MM.1S (cell line): ENCODE measurements at places on chromosomes 13 and 19.

GRCh38 chr19:40139533-40140287, 49.0 kb upstream of the ZNF780A start:
- H3K36me3 ChIP-seq, result no peaks in the 10 kb centered on the region; the same call in 1 of the 2 replicates
- H3K27me3 ChIP-seq, result no peaks in the 10 kb centered on the region
- H3K4me3 ChIP-seq, result no peak overlapping the region
- H3K27ac ChIP-seq, result no peak overlapping the region

- DNase-seq, result no peak
- H3K27me3 ChIP-seq, result no peaks in the 10 kb centered on the region
- H3K36me3 ChIP-seq, result no peaks in the 10 kb centered on the region
- H3K4me1 ChIP-seq, result no peaks in the 10 kb centered on the region
- H3K4me3 ChIP-seq, result no peak overlapping the region
Measured at GRCh38 chr13:26709461-26709860, 51.1 kb downstream of the GPR12 start.

DNA sequence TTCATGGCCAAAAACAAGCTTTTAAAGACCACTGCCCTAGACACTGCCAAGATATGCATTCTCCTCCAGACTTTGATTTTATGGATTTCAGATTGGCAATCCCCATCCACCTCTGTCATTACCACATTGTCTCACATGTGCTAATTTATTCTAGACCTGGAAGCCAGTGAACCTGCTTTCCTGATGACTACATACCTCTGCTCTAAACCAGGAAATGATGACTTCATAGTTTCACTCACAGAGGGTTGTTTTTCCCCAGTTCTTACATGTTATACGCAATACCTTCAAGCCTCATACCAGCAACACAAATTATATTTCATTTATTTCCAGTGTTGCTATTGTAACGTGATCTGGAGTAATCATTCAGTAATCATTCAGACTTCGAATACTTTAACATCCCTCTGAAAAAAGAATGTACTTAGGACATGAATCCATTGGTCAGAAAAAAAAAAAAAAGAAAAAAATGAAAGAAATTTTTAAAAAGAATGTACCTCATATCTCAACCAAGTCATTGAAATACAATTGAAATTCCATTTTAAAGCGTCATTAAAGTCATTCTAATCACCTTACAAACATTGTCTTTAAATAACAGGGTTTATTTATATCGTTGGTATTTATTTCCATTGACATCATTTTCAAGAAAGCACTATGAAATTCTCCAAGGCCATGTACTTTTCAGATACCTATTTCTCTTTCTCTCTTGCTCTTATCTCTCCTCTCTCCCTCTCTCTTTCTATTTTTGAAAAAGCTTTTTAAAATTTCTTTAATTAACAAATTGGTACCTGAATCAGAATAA, 33.4 kb upstream of the KLF5 start:
- no peaks in the 10 kb centered on the region for H3K36me3 ChIP-seq
- DNase-seq, result no peak
- no peaks in the 10 kb centered on the region for H3K4me1 ChIP-seq
- H3K27me3 ChIP-seq, result no peaks in the 10 kb centered on the region
- no peak overlapping the region for H3K4me3 ChIP-seq

DNA sequence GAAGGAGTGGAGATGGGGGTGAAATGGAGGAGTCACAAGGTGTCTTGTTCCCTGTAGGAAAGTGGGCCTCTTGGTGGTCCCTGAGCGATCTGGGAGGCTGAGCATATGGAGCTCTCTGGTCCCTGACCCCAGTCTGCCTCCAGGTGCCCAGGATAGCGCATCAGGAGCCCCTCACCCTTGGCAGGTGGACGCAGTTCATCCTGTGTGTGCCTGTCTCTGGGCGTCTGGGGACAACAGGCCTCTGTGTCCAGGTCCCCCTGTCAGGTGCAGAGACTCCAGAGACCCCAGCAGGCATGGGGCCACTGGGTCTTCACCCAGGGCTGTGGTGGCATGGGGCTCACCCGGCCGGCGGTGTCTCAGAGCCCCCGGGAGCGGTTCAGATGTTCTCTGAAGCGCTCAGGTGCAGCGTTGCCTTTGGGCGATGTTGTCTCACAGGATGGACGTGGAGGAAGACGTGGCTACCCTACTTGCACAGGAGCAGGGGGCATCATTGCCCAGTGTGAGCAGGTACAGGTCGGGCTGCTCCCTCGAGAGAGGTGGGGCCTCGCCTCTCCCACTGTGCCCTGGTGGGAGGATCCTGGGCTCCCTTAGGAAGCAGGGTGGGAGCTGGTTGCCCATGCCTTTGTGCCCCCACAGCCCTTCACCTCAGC, 58.1 kb upstream of the TPM4 start:
- H3K4me3 ChIP-seq, result no peak overlapping the region
- no peak for DNase-seq
- no peak overlapping the region for H3K27ac ChIP-seq
- H3K36me3 ChIP-seq, result no peaks in the 10 kb centered on the region
- no peaks in the 10 kb centered on the region for H3K4me1 ChIP-seq
- H3K27me3 ChIP-seq, result peaks cover 43% of the 10 kb centered on the region

- no peak overlapping the region for H3K4me3 ChIP-seq
- H3K27ac ChIP-seq, result no peak overlapping the region
- DNase-seq, result no peak
Measured at GRCh38 chr13:46992383-46992952, 95.6 kb upstream of the HTR2A start.

- no peaks in the 10 kb centered on the region for H3K36me3 ChIP-seq
- H3K4me1 ChIP-seq, result no peaks in the 10 kb centered on the region
- H3K27me3 ChIP-seq, result no peaks in the 10 kb centered on the region
- no peak overlapping the region for H3K4me3 ChIP-seq
Measured at GRCh38 chr13:59568306-59568705, 595.4 kb downstream of the DIAPH3 start.

DNA sequence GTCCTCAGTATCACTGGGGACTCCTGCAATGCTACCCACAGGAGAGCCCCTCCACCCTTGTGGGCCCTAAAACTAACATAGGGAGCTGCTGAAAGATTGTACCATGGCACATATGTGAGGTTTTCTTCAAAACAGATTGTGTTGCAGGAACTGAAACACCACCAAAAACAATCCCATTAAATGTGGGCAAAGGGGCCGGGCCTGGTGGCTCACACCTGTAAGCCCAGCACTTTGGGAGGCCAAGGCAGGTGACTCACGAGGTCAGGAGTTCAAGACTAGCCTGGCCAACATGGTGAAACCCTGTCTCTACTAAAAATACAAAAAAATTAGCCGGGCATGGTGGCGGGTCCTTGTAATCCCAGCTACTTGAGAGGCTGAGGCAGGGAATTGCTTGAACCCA, 34.7 kb downstream of the SCGB2B2 start:
- H3K36me3 ChIP-seq, result no peaks in the 10 kb centered on the region
- no peak for DNase-seq
- no peak overlapping the region for H3K27ac ChIP-seq
- H3K4me1 ChIP-seq, result no peaks in the 10 kb centered on the region
- H3K27me3 ChIP-seq, result no peaks in the 10 kb centered on the region

- DNase-seq, result no peak
- H3K27ac ChIP-seq, result no peak overlapping the region
- H3K36me3 ChIP-seq, result no peaks in the 10 kb centered on the region
- H3K4me3 ChIP-seq, result peak overlapping the region; percentile 88
- peaks cover 5% of the 10 kb centered on the region; the same call in 1 of the 2 replicates for H3K4me1 ChIP-seq
Measured at GRCh38 chr19:12295191-12295590, 508 bp upstream of the ZNF44 start.

DNA sequence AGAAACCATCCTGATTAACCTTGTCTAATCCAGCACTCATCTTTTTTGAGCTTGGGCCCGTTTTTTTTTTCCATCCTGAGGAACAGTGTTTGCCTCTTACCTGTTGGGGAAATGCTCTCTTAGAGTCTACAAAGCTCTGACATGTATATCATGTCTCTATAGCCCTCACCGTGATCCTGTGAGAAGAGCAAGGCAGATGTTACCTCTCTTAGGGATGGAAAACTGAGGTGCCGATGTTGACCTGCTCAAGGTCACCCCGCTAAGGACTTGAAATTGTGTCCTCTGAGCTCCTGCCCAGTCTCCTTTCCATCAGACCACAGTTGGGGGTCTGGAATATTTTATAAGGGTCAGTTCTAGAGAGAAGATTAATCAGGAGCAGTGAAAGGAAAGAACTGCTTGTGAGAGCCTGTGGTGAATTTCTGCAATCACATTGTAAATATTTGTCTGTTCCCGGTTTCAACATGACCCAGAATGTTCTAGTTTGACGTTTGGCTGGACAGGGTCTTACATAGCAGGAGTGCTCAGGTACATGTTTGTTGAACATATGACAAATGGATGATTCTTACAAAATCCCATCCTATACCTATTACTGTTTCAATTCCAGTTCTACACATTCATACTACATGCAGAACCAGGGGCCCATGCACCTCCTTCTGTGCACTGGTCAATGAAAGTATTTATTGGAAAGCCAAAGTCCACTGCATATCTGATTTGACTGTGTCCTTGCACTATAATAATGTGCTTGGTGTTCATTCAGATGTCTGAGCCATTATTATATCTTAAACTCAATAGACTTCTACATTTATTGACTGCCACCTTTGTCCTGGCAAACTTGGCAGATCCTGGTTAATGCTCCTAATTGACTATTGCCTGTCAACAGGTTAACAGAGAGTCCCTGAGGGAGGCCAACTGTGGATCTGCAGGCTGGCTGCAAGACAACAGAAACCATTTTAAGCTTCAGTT, 12.1 kb downstream of the SLC25A15 start:
- peaks cover 15% of the 10 kb centered on the region; the same call in 1 of the 2 replicates for H3K4me1 ChIP-seq
- H3K27ac ChIP-seq, result no peak overlapping the region
- H3K36me3 ChIP-seq, result no peaks in the 10 kb centered on the region
- no peak for DNase-seq
- H3K27me3 ChIP-seq, result no peaks in the 10 kb centered on the region
- no peak overlapping the region for H3K4me3 ChIP-seq

GRCh38 chr13:46643165-46643777, 90.3 kb downstream of the LRCH1 start:
- H3K36me3 ChIP-seq, result no peaks in the 10 kb centered on the region
- H3K27me3 ChIP-seq, result no peaks in the 10 kb centered on the region
- H3K4me3 ChIP-seq, result no peak overlapping the region
- H3K4me1 ChIP-seq, result no peaks in the 10 kb centered on the region

- DNase-seq, result no peak
- peaks cover 16% of the 10 kb centered on the region; the same call in 1 of the 2 replicates for H3K4me1 ChIP-seq
- no peaks in the 10 kb centered on the region for H3K36me3 ChIP-seq
- no peaks in the 10 kb centered on the region for H3K27me3 ChIP-seq
Measured at GRCh38 chr13:50918567-50918966, 9.0 kb downstream of the RNASEH2B start.

DNA sequence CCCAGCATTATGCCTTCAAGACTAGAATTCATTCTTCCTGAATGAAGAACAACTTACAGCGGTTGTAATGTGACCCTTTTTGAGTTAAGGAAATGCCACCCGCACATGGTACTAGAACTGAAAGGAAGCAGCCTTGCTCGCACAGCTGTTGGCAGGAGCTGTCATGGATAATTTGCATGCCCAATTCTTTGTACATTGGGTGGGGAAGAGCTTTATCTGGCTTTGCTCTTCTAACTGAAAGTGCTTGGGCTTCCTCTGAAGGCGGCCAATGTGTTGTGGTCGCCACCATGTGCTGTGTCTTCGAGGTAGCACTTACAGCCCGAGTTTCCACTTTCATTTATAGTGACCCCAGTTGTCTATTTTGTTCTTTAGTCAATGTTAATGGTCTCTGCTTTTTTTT, 3.4 kb downstream of the CCNE1 start:
- H3K4me1 ChIP-seq, result peaks cover 27% of the 10 kb centered on the region
- H3K27ac ChIP-seq, result peak overlapping the region; percentile 59
- H3K4me3 ChIP-seq, result no peak overlapping the region
- DNase-seq, result peak; percentile 96

- H3K4me1 ChIP-seq, result no peaks in the 10 kb centered on the region
- DNase-seq, result no peak
- no peaks in the 10 kb centered on the region for H3K27me3 ChIP-seq
Measured at GRCh38 chr13:66207610-66208009, 1022.5 kb downstream of the PCDH9 start.

DNA sequence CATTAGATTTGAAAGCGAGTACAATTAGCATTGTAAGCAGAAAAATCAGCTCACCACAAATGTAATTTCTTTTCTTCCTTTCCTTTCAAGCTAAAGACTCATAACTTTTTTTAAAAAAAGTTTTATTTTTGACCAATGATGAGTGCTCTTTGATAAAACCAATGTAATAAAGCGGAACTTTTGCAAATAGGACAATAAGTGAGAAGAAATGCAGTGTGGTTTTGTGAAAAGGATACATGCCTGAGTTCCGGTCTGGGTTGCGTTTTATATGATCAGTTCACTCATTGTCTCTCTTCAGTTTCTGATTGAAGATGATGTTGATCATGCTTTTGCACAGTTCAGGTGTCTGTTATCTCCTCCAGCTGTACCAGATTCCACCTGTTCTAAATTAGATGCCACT, 274.4 kb downstream of the KLF12 start:
- no peak overlapping the region for H3K27ac ChIP-seq
- H3K27me3 ChIP-seq, result no peaks in the 10 kb centered on the region
- H3K36me3 ChIP-seq, result no peaks in the 10 kb centered on the region
- no peaks in the 10 kb centered on the region for H3K4me1 ChIP-seq

DNA sequence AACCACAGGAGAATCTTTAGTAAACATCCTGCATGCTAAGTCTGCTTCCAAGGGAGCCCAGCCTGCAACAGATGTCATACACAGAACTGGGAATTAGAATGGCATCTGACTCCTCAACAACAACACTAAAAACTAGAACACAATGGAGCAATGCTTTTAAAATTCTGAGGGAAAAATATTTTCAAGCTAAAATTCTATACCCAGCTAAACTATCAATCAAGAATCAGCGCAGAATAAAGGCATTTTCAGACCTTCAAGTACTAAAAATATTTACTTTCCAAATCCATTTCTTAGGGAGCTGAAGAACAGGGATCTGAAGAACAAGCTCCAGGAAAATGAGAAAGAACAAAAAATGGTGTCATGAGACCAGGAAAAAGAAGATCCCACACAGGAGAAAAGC, 46.9 kb upstream of the CHST8 start:
- H3K4me1 ChIP-seq, result no peaks in the 10 kb centered on the region
- H3K27ac ChIP-seq, result no peak overlapping the region
- DNase-seq, result no peak
- peaks cover 54% of the 10 kb centered on the region for H3K27me3 ChIP-seq
- no peak overlapping the region for H3K4me3 ChIP-seq

GRCh38 chr13:60448907-60449510, 52.0 kb downstream of the TDRD3 start:
- no peak overlapping the region for H3K4me3 ChIP-seq
- no peak overlapping the region for H3K27ac ChIP-seq
- H3K36me3 ChIP-seq, result no peaks in the 10 kb centered on the region
- no peaks in the 10 kb centered on the region for H3K4me1 ChIP-seq

DNA sequence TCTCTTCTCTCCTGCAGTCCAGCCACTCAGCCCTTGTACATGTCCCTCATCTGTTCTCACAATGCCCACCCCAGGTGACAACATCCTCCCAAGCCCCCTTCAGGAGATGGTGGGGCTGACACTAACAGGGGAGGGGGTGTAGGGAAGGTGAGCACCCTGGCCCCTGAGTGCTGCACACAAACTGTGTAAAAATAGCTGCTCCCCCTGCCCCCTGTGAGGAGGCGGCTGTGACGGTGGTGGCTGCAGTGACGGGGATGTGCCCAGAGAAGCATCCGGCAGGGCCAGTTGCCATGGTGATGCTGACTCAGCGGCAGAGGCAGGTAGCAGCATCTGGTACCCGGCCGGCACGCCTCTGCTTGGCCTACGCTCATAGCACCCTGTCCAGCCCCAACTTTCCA, 13.0 kb upstream of the JUND start:
- H3K4me3 ChIP-seq, result no peak overlapping the region
- peaks cover 51% of the 10 kb centered on the region for H3K27me3 ChIP-seq
- peaks cover 18% of the 10 kb centered on the region for H3K4me1 ChIP-seq
